SJCRH30 (cell line): ENCODE measurements at places on chromosomes 6 and 20. TPM values are rescaled to one million over a fixed set of nuclear protein-coding genes. Genes with fewer than 3 reads are reported as not detected.

The PDE7B gene
- total RNA-seq, result 0.20 and 0.71 TPM in 2 replicates

The NKX2-2 gene
- not detected in 2 replicates for total RNA-seq

The KCNK16 gene
- total RNA-seq, result not detected in 2 replicates

The LAMA5 gene
- 37.3 and 43.8 TPM in 2 replicates for total RNA-seq

The TMEM181 gene
- total RNA-seq, result 31.1 and 33.5 TPM in 2 replicates

The VSX1 gene
- 0.06 and 0.10 TPM in 2 replicates for total RNA-seq

The UNC5CL gene
- total RNA-seq, result 0.23 and 0.40 TPM in 2 replicates

The FAXC gene
- 5.0 and 7.4 TPM in 2 replicates for total RNA-seq

The SLA2 gene
- 0.06 TPM in 1 of 2 replicates, not detected in the other for total RNA-seq

DNA sequence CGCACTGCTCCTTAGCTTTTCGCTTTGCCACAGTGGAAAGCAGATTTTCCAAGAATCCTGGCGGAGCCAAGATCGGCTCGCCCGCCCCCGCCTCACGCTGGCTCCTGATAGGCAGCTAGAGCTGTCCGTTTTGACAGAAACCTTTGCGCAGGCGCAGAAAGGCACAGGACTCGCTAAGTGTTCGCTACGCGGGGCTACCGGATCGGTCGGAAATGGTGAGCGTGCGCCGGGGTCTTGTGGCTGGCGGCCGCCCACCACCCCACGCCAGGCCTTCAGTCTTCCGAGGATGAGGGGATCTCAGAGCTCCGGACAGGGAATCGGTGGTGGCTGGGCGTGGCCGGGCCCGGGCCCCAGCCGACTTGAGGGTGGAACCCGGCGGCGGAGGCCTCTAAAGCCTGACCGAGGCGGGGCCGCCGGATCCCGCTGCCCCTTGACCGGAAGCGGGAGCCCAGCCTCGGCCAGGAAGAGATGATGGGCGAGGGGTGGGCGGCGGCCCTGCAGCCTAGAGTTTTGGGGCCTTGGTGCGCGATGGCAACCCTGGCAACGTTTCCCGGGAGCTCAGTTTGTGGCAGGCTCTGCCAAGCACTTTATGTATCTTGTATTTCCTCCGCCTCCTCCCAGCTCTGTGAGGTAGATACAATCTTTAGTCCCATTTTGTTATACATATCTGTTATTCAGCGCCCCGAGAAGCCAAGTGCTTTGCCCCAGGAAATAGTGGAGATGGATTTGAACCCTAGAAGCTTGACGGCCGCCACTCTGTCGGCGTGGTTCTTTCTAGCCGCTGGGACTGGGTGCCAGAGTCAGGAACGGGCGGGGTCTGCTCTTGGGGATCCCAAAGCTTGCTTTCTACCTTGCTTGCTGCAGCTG is at the start of gene DYNLRB1:
TSS of gene DYNLRB1 (plus strand) at position 176 of the 867 bp plus-strand sequence. CDS start at position 213, 37 bp downstream.
- H3K36me3 ChIP-seq, result peaks cover 3% of the 10 kb centered on the region; the same call in 1 of the 2 replicates
- peak within 1 kb of the TSS; percentile 88 for H3K27ac ChIP-seq
- no peaks in the 10 kb centered on the region for H3K4me1 ChIP-seq

DNA sequence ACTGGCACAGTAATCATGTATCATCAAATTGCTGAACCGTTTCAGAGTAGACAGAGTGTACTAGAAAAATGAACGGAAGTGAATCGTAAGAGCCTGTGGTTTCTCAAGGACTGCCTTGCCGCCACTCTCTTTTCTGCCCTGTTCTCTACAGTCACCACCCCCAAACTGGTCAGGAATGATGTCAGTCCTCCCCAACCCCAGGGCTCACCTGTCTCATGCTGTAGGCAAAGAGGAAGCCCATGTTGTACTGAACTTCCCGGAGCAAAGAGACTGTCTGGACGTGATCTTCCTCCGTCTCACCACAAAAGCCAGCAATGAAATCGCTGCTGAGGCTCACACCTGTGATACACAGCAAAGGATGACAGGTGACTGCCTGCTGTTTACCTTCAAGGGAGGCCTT is 31.0 kb downstream of the CDK5RAP1 start:
- no peak for DNase-seq
- H3K27ac ChIP-seq, result no peak overlapping the region
- no peaks in the 10 kb centered on the region for H3K27me3 ChIP-seq
- H3K4me3 ChIP-seq, result no peak overlapping the region

DNA sequence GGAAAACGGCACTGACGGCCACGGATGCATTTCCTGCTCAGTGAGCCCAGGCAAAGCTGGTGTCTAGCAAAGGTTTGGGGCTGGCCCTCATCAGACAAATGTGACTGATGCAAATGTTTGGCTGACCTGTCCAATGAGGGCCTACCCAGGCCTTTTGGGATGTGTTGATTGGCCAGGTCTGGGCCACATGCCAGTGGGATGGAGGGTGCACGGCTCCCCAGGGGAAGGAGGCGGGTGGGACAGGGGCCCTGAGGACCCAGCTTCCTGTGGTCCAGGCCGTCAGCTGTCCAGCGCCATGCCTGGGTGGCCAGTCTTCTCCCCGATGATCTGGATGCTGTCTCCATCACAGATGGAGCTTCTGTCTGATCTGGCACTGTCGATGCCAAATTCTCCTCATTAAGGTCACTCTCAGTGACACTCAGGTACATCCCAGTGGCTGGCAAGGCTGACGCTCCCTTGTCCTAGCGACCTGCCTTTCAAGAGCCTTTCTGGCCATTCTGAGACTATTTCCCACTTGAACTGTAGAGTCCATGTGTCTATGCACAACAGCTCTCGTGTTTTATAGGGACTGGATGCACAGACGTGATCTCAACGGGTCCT is 43.0 kb downstream of the NTSR1 start:
- no peak overlapping the region for H3K27ac ChIP-seq
- no peaks in the 10 kb centered on the region for H3K36me3 ChIP-seq
- H3K27me3 ChIP-seq, result peaks cover 30% of the 10 kb centered on the region
- no peaks in the 10 kb centered on the region for H3K4me1 ChIP-seq

- no peaks in the 10 kb centered on the region for H3K4me1 ChIP-seq
- no peak overlapping the region for H3K27ac ChIP-seq
- no peaks in the 10 kb centered on the region for H3K27me3 ChIP-seq
- no peaks in the 10 kb centered on the region for H3K36me3 ChIP-seq
- no peak overlapping the region for H3K4me3 ChIP-seq
- DNase-seq, result no peak
Observed at GRCh38 chr6:14665827-14666724, 548.5 kb downstream of the CD83 start.

DNA sequence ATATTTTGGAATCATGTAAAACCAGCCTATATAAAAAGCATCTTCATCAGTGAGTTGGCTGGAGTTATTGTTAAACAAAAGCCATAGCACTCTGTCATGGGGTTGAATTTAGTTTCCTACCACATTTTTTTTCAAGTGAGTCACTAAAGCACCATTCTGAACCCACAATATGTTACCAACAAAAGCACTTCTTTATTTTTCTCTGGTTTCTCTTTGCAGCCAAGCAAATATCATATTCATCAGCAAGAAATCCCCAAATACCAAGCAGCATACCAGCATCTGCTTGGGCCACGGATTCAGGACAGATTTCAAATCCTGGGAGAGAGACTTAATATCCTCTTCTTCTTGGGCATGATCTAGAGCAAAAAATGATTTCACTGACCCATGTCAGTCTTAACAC is 441.4 kb downstream of the BCKDHB start:
- no peaks in the 10 kb centered on the region for H3K4me1 ChIP-seq
- no peak for DNase-seq
- H3K27me3 ChIP-seq, result no peaks in the 10 kb centered on the region
- H3K4me3 ChIP-seq, result no peak overlapping the region
- H3K27ac ChIP-seq, result no peak overlapping the region

DNA sequence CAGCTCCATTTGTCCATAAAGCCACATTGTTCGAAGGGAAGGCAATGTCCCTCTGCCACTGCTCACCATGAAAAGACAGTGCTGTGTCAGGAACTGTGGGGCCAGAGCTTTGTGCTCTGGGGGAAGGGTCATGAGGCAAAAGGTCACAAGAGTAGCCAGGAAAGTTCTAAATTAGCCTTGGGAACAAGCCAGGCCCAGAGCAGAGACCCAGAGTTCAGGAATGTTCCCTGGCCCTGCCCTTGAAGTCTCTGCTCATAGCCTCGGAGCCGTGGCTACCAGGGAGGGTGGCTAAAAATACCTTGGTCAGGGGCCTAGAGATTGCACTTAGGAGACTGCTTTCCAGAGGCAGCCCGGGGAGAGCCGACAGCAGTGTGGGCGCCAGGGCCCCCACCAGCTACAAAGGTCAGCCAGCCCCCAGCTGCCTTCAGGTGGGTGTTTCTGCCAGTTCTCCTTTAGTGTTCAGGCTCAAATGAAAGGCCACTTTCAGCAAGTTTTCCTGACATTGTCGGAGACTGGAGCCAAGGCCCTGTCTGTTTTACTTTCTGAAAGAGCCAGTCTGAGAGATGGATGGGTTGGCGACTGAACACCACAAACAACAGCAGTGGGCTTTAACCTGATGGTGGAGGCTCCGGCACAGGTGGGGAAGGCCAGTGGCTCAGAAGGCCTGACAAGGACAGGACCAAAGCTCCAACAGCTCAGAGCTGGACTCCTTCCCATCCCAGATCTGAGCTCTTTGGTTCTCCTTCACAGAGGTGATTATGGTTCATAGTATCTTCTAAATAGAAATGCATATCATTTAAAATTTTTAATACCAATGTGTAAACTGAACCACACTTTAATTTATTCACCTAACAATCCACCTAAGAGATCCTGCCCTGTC is 76.2 kb downstream of the CDH26 start:
- DNase-seq, result no peak
- H3K4me3 ChIP-seq, result no peak overlapping the region
- no peaks in the 10 kb centered on the region; the same call in 1 of the 2 replicates for H3K27me3 ChIP-seq
- no peak overlapping the region for H3K27ac ChIP-seq
- H3K36me3 ChIP-seq, result no peaks in the 10 kb centered on the region

DNA sequence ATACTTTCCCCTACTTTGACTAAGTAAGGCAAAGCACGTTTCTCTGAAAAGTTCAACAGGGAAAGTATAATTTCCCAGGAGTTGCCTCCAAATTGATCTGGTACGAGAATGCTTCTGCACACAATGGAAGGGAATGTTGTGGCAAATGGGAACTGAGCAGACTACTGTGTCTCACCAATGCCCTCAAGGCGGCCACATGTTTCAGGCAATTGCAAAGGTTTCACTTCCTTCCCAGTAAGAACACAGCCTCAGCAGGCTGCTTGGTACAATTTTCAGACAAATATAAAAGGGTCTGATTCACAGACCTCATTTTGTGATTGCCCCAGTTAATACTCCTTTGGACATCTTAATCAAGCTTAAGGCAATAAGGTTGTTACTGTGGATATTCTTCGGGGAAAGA is 71.2 kb downstream of the KIAA0319 start:
- no peaks in the 10 kb centered on the region for H3K4me1 ChIP-seq
- no peaks in the 10 kb centered on the region for H3K27me3 ChIP-seq
- no peaks in the 10 kb centered on the region for H3K36me3 ChIP-seq
- no peak overlapping the region for H3K4me3 ChIP-seq
- DNase-seq, result peak; percentile 13

DNA sequence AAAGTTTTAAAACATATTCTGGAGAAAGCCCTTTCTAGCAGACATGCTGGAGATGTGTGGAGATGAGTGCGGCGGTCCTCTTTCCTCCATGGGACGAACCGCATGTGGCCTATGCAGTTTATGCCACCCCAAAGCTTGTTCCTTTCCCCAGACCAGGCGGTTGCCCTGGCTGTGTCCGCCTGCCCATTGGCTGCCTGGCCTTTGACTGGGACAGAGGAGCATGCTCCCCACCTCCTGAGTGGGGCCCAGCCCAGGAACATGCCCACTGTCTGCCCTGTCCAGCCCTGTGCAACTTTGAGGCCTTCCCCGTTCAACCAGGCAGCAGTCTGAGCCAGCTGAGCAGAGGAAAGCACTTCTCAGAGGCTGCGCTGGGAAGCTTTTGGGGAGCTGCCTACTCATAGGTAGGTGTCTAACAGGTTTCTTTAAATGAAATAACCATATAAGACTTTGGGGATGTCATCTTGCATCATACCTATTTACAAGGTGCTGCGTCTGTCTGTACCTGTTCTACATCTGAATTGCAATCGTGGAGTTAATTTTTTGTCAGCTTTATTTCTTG is 20.6 kb downstream of the FOXC1 start:
- DNase-seq, result no peak
- 0 out of 2 replicates have a peak, but pooled peaks cover 2% of the 10 kb centered on the region for H3K4me1 ChIP-seq
- no peaks in the 10 kb centered on the region for H3K36me3 ChIP-seq
- no peaks in the 10 kb centered on the region for H3K27me3 ChIP-seq
- H3K27ac ChIP-seq, result no peak overlapping the region

GRCh38 chr6:165013701-165014100 is 295.7 kb downstream of the C6orf118 start:
- H3K4me3 ChIP-seq, result no peak overlapping the region
- H3K36me3 ChIP-seq, result no peaks in the 10 kb centered on the region
- H3K4me1 ChIP-seq, result no peaks in the 10 kb centered on the region
- H3K27me3 ChIP-seq, result no peaks in the 10 kb centered on the region
- H3K27ac ChIP-seq, result no peak overlapping the region
- DNase-seq, result no peak

- no peaks in the 10 kb centered on the region for H3K27me3 ChIP-seq
- no peaks in the 10 kb centered on the region for H3K4me1 ChIP-seq
- H3K27ac ChIP-seq, result no peak overlapping the region
- H3K36me3 ChIP-seq, result no peaks in the 10 kb centered on the region
- no peak overlapping the region for H3K4me3 ChIP-seq
Observed at GRCh38 chr6:113219783-113220182, 637.4 kb upstream of the MARCKS start.

DNA sequence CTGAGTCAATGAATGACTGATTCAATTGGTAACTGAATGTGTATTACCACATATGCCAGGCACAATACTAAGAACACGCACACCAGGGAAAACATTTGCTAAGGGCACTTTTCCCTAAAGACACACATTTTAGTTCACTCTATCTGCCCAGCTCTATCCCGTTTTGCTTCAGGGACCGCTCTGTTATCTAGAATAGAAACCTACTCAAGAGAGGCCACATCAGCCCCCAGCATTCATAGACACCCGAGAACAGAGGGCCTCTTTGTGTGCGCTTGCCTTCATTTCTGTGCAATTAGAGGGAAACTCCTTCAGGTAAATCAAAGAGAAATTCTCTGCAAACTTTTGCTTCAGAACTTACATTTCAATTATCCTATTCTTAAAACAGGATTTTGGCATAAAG is 50.3 kb downstream of the DZANK1 start:
- H3K4me1 ChIP-seq, result no peaks in the 10 kb centered on the region
- no peak overlapping the region for H3K4me3 ChIP-seq
- no peaks in the 10 kb centered on the region for H3K27me3 ChIP-seq
- H3K27ac ChIP-seq, result no peak overlapping the region
- no peak for DNase-seq

DNA sequence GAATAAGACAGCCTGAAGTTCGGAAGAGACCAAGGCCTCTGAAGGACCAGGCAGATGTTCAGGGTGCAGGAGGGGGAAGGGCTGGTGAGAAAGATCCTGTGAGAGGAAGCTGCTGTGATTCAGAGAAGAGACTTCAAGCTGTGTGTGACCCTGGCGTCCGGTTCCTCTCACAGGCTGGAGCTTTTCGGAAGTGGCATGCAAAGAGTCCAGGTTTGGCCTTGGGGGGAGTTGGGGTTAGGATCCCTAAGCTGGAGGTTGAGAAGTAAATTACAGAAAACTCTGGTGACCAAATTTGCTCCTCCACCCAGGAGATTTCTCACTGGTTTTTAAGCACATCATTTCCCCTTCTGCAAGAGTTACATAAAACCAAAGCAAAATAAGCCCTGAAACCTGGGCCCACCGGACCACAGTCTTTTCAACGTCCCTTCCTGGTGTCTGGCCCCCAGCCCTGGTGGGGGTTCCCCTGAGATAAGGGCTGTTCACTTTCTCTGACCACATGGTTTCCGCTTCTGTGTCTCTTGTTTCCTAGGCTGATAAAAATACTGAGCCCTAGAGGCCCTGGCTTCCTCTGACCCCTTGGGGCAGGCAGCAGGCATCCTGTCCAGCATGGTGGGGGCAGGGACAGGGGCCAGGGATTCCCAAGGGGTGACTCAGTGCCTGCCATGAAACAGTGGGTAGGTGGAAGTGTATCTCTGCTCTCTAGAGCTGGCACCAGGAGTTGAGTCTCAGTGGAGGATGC is 12.0 kb upstream of the LTA start:
- DNase-seq, result peak; percentile 46
- no peaks in the 10 kb centered on the region for H3K27me3 ChIP-seq
- peaks cover 19% of the 10 kb centered on the region; the same call in 1 of the 2 replicates for H3K4me1 ChIP-seq
- no peaks in the 10 kb centered on the region; the same call in 1 of the 2 replicates for H3K36me3 ChIP-seq
- no peak overlapping the region for H3K4me3 ChIP-seq
